ENCODE measurements at places on chromosomes 2 and 18.

GRCh38 chr2:179884193-179884592, 22.8 kb upstream of the ZNF385B start:
- no peak for DNase-seq

DNA sequence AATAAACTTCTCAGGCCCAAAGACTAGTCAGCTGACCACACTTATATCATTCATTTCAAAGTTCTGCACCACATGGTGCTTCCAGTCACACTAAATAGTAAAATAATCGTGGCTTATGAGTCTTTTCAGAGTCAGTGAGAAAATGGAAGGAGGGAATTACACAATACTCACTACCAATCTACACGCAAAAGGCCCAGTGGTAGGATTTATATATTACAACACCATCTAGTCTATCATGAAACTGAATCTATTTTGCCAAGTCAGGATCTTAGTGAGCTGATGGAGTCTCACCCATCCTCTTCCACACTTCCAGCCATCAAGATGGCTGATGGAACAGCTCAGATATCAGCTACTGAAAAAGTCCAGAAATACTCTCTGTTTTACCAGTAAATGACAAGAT, 21.9 kb downstream of the INO80D start:
- DNase-seq, result peak; percentile 18

DNA sequence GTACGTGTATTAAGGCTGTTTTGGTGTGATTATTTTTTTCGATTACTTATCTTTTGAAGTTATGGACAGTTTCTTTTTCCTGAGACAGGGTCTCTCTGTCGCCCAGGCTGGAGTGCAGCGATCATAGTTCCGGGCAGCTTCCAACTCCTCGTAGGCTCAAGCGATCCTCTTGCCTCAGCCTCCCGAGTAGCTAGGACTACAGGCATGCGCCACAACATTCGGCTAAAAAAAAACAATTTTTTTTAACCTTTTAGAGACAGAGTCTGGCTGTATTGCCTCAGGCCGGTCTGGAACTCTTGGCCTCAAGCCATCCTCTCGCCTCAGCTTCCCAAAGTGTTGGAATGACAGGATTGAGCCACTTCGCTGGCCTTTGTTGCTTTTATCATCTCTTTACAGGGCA, 945 bp downstream of the HAT1 start:
- DNase-seq, result peak; percentile 64

DNA sequence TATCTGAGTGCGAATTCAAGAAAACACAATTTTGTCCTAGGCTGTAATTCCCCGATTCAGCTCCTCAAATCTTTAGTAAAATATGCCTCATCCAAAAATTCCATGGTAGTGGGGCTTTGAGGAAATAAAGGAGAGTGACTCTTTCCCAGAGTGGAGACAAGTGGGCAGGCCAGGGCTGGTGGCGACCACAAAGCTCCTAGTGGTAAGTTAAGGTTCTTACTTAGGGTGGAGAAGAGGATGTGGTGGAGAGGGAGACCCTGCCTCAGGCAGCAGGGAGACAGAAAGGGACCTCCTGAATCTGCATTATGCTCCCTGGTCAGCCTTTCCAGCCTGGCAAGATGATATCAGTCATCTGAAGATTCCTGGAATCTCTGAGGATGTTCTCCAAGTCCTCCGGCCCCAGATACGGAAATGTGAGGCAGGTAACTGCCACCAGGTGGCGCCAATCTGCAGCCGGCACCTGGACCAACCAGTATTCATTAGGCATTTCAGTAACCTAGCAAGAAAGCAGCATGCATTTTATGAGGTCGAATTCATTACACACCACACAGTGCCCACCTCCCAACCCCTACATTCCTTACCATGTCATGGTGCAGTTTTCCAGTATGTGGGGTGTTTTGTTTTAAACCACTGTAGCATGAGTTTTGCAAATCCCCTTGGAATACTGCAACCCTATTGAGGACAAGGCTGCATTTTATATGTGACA, 106.4 kb downstream of the POLE4 start:
- DNase-seq, result peak; percentile 66

DNA sequence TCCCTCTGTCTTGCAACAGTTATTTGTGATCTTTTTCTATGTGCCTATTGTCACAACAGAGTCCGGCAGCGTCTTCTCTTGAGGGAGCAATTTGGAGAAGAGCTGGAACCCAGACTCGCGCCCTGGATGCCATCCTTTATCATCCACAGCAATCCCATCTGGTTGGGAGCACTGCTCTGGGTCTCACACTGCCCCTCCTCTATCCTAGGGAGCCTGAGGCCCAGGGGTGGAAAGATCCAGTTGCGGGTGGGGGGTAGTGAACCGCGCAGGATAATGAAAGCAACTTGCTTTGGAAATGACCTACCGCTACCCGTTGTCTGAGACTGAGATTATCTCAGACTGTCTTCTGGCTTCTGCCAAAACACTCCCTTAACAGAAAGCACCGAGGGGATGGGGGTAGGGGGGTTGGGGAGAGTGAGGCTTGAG, 713 bp downstream of the WBP1 start:
- DNase-seq, result peak; percentile 18

- DNase-seq, result no peak
Measured at GRCh38 chr2:60934165-60934722, 52.9 kb downstream of the REL start.

DNA sequence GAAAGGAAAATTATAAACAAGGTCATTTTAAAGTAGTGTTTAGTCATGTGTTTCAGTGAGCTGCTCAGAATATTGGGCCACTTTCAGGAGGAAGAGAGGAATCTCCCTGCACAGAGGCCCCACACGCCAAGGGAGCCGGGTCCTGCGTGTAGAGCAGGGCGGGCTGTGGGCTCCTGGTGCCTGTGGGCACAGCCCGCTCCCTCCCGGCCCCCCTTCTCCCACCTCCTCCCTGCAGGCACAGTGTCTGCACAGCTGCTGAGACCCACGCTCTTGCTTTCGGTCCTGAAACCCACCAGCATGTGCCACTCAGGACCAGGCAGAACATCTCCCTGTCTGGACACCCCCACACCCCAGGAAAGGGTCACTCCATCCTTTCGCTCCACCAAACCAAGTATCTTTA, 167.6 kb upstream of the SALL3 start:
- no peak for DNase-seq

DNA sequence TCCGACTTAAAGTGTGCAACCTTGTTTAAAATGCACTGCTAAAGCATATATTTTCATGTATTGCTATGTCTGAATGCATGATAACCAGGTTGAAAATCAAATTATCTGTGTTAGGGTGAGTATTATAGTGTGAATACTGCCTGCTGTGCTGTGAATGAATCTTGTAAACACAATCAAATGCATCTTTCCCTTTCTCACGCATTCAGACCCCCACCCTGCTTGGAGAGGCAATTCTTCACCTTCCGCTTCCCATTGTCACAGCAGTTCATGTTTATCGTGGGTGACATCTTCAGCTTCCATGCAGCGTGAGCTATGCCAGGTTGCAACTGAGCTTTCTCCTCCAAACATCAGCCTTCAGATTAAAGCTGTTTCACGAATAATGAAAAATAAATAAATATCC, 418.0 kb downstream of the MEIS1 start:
- no peak for DNase-seq

GRCh38 chr2:7559791-7560190, 642.6 kb downstream of the RNF144A start:
- no peak for DNase-seq

GRCh38 chr2:238949710-238950345, 101.9 kb downstream of the TWIST2 start:
- DNase-seq, result no peak

DNA sequence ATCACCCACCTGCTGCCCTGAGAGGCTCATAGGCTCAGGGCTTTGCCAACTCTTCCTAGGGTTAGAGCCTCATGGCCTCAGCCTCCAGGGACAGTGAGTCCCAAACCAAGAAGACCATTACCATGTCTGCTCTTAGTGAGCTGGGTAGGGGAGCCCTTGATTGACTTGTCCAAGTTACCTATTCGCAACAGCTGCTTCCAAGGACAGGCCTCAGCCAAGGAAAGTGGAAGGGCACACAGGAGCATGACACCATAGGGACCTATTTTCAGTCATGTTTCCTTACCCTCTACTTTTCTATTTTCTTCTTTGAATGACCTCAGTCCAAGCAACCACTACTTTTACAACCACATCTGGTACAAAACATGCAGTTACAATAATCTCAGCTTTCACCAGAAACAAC, 81.6 kb downstream of the LBH start:
- no peak for DNase-seq

DNA sequence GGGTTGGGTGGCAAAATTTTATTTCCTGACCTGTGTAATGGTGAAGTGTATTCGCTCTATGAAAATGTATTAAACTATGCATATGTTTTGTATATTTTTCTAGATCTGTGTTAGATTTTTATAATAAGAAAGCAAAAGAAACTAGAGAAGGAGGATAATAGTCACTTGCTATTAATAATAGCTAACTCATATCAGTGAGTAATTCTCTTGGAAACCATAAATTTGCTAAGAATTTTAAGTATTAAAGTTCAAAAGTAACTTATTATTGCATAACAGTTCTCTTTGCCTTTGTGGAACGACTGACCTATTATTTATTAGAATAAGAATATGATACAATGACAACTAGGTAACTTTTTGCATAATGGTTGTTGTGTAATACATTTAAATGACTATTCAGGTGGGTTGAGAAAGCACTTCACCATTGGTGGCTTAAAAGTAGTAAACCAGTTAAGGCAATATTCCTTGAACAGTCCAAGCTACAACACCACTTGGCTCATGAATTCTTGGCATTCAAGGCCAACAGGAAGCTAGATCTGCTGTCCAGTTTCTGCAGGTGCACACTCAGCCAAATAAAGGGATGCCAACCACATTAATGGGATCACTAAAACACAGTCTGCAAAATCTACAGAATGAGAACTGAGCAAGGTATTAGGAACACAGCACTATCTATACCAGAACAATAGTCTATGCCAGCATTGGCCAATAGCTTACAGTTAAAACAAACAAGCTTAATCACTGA, 921.3 kb downstream of the CPS1 start:
- DNase-seq, result no peak

- no peak for DNase-seq
Measured at GRCh38 chr2:15863089-15863488, 77.3 kb upstream of the MYCN start.

DNA sequence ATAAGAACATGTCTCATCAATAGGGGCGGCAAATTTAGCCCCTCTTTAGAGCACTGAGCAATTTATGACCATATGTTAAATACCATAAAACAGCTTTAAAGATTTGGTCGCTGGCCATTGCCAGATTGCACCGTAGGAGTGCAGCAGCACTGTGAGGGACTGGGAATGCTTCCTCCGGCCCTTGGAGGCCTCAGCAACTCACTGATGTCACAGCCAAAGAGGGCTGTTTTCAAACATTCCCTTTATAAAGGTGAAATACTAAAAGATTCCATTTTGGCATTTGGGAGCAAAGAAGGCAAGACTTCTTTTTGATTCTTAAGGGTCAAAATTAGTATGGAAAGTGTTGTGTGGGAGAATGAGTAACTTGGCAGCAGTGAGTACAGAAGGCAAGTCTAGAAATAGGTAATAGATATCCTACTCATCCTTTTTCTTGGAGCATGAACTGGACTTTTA, 63.7 kb downstream of the BABAM2 start:
- DNase-seq, result peak; percentile 47

DNA sequence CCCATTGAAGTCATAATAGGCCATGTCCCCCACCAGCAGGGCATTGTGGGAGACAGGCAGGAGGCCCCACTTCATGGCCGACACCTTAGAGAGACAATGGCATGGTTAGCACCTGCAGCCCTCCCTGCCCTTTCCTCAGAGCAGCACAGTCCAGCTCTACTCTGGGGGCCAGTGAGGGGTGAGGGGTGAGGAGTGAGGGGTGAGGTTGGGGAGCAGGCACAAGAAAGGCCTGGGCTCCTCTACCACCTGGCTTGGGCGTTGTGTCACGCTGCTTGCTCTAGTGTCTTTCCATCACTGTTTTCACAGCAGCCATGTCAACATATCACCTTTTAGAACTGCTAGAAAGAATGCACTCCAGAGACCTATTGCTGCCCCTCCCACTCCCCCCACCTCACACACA, 77.2 kb downstream of the ADD2 start:
- no peak for DNase-seq

- no peak for DNase-seq
Measured at GRCh38 chr2:84320940-84321339, 138.1 kb downstream of the SUCLG1 start.

- DNase-seq, result peak; percentile 77
Measured at GRCh38 chr2:57443973-57444521, 602.6 kb upstream of the VRK2 start.

GRCh38 chr18:3151399-3152264, 68.1 kb downstream of the MYOM1 start:
- peak; percentile 56 for DNase-seq

- peak; percentile 28 for DNase-seq
Measured at GRCh38 chr2:200658278-200658864, 72.6 kb downstream of the AOX1 start.

DNA sequence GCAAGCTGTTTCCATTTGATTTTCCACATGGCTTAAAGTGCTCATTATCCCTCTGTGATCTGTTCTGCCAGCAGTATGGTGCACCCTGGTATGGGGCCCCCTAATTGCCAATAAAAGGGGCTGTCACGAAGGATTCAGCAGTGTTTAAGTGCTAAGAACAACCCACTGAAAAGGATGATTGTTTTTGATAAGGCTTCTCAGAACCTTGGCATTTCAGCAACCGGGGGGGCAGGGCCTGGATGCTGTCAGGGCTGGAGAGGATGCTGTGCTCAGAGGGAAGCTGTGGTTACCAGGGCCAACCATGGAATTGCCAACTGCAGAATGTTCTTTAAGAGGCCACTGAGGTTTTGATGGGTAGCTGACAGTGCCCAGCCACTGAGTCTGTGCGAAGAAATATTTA, 117.8 kb downstream of the CTIF start:
- DNase-seq, result peak; percentile 37

GRCh38 chr2:23916727-23917405, 10.1 kb downstream of the ATAD2B start:
- no peak for DNase-seq

- peak; percentile 86 for DNase-seq
Measured at GRCh38 chr2:217338306-217338916, 478.5 kb upstream of the TNP1 start.

DNA sequence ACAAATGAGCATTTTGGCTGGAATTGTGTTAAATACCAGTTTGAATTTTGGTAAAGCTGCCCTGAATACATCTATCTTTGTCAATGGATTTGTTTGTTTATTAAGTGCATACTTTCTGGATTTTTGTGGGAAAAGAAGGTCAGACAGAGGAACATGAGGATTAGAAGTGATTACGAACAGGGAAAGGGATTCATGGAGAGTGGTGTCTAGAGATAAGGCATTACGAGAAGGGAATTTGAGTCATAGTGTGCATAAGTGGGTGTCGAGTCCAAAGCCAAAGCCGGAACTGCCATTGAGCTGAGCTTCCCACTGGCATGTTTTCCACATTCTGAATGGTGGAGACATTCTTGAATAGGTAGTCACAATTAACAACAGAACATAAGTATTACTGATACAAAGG, 68.9 kb upstream of the EFEMP1 start:
- peak; percentile 99 for DNase-seq

DNA sequence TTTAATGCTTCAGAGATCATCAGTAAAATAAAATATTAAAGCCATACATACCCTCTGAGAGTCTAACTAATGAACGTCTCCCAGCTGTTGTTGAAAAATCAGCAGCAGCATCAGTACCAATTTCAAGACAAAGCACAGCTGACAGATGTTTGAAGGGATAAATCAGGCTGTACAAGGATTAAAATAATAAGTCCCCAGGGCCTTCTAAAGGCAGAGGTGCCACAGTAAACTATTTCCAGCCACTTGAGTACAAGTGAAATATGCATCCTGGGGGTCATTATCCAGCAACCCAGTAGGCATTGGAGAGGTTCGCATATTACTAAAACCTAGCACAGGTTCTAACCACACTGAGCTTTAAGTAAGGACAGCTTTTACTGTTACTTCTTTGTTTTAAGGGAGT, 76.9 kb downstream of the NXPH2 start:
- DNase-seq, result no peak

Data from ELR (cell line).